ENCODE measurements at places on chromosomes 11 and 22.

DNA sequence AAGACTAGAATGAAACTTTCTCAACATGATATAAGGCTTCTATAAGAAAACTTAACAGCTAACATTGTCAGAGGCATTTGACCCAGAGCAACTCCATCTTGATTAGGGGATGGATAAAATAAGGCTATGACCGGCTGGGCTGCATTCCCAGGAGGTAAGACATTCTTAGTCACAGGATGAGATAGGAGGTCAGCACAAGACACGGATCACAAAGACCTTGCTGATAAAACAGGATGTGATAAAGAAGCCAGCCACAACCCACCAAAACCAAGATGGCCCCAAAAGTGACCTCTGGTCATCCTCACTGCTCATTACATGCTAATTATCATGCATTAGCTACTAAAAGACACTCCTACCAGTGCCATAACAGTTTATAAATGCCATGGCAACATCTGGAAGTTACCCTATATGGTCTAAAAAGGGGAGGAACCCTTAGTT, 135.2 kb downstream of the TTC28 start:
- DNase-seq: no peak

DNA sequence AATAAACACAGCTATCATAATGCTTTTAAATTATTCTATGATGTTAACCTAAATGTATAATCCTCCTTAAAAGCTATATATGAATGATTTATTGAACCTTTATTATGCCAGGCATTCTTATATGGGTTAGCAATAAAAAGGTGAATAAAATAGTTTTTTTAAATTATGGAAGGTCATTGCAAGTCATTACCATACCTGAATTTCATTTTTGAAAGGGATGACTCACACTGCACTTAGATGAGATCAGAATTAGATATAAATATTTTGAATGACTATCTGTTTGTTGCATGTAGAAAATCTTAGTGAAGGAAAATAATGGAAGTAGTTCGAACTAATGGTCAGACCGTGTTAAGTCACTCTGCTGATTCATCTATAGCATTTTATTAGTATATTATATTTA, 822.3 kb downstream of the LUZP2 start:
- DNase-seq: no peak

- no peak for DNase-seq
These were observed 691.4 kb upstream of the CCDC179 start for GRCh38 chr11:23551706-23552105.

DNA sequence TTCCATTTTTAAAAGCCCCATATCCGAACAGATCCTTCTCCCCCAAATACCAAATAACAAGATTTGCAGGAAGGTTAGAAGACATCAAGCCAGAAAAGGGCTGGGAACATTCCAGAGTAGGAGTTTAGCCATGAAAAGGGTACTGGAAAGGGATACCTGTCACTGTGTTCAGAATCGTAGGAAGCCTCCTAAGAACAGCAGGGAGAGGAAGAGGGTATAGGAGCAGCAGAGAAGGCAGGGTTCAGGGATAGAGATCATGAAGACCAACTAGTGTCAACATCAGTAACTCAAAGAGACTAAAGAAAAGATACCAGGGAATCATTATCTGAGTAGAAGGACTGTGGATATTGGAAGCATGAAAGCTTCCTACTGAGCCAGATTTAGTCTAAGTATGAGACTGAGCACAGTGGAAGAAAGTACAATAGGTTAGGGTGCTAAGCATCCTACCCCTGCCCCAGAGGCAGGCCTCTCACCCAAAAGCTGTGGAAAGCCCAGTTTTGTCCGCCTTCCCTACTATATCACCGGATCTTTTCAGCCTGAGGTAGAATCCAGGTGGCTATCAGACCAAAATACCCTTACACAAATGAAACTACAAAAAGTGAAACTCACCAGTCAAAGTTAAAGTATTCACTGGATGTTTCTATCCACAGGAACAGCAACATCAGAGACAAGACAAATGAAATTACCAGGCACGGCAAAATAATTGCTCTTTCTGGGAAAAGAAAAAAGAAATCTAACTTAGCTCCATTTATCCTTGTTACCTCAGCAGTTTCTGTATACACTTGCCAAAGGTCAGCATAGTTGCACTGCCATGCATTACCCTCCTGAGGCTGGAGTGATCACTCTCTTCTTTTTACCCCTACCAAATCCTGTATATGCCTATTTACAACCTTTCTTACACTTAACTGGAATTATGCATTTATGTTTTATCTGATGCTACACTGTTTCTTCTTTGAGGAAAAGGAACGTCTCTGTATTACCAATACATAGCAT, 16.7 kb downstream of the GDPD4 start:
- no peak for DNase-seq

GRCh38 chr22:30944986-30945385, 23.6 kb downstream of the MORC2 start:
- no peak for DNase-seq

DNA sequence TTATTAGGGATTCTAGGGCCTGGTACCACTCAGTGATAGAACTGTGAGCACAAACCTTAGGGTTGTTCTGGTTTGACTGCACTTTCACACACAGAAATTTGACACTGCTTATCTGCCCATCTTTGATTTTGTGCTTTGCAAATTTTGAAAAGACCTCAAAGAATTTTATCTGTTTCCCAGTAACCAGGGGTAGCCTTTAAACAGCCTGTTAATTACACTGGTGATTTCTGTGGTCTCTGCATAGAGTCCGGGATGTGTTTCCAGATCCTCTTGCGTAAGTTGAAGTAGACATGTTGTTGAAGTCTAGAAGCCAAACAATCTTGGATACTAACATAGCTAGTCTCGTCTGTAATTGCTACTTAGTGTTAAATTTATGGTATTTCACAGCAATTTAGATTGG, 75.3 kb downstream of the C22orf31 start:
- DNase-seq: no peak
